ENCODE measurements at places on chromosomes 7 and 10.

DNA sequence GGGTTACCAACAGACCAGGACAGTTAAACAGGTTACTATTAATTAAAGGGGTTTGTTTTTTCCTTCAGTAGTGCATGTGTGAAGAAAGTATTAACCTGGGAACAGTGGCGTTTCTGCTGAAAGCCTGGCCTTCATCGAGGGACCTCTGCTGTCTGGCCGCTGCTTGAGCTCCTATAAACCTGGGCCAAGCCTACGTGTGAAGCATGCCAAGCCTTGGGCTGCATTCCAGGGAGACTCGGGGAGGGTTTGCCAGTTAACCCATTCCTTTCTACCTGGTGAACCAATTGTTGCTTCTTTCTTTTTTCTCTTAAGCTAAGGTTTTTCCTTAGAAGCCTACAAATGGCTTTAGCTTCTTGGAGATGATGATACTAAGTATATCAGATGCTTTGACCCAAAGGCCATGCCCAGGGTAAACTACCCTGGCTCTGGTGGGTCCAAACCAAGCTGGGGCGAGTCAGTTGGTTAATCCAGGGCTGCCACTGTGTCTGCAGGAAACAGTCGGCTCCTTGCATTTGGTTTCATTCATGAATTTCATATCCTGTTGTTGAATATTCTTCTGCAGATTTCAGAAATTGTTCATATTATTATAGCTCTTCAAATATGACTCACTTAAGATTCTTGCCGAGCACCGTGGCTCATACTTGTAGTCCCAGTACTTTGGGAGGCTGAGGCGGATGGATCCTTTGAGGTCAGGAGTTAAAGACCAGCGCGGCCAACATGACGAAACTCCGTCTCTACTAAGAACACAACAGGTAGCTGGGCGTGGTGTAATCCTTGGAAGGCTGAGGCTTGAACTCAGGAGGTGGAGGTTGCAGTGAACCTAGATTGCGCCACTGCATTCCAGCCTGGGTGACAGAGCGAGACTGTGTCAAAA lies 23.8 kb downstream of the PFKP start:
- peak; percentile 55 for DNase-seq

DNA sequence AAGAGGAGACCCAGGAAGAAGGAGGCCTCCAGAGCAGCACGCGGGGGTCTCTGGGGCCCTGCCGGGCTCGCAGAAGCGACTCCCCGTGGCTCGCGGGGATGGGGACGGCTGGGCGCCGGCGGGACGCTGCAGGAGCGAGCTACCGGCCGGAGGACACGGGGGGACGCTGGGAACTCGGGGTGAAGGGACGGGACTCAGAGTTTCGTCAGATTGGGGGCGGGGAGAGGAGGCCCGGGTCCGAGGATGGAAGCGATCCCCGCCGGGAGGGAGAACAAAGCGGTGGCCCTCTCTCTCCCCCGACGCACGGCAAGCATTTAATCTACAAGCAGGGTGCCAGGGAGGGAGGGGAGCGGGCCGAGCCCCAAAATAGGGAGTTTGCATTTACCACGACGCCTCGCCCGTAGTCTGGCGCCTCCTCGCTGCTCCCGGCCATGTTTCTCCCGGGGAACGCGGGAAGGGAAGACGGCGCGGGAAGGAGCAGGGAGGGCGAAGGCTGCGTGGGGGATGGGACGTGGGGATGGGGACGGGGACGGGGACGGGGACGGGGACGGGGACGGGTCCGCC lies at the start of gene PRTFDC1:
Gene PRTFDC1 (minus strand): TSS at position 464 of the 564 bp plus-strand sequence. CDS start 31 bp downstream, at position 433.
- no peak for DNase-seq

DNA sequence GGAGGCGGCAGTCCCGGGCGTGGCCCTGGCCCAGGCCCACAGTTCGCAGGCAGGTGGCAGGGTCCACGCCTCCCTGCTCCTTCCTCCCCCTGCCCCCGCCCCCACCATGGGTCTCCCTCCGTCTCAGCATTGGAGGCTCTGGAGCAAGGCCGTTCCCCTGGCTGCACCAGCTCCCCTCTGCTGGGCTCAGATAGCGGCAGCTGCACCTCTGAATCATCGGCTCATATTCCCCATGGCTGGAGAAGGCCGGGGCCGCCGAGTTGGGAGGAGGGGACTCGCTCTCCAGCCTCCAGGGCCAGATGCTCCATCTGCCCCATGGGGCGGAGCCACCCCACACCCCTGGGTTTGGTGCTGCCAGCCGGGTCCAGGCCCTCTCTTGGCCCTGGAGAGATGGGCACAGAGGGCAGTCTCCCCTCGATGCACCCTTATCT lies 145.0 kb downstream of the ELFN1 start:
- DNase-seq = no peak

DNA sequence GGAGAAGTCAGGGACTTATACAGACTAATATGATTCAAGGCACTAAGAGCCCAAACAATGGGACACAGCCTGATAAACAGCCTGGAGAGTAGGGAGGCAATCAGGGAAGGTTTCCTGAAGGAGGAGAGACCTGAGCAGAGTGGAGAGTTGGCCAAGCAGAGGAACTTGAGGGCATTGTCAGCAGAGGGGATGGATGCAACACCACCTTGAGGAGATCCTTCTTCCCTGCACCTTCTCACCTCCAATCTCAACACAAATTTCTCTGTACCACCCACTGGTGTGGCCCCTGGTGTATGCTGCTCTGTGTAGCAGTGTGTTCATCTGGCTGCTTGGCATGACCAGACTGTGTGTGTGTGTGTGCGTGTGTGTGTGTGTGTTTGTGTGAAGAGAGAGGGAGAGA lies 146.2 kb downstream of the WDR11 start:
- no peak for DNase-seq

DNA sequence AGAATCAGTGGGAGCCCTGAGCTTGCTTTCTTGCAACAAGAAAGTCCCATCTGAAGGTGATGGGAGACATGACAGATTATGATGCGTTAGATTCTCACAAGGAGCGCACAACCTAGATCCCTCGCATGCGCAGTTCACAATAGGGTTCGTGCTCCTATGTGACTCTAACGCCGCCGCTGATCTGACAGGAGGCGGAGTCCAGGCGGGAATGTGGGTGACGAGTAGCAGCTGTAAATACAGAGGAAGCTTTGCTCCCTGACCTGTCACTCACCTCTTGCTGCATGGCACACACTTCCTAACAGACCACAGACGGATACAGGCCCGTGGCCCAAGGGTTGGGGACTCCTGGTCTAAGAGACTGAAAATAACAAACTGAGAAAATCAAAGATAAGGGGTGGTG lies 1163.4 kb upstream of the AUTS2 start:
- no peak for DNase-seq

- DNase-seq = no peak
Measured at GRCh38 chr7:74454021-74454924, 567 bp downstream of the GTF2IRD1 start.

DNA sequence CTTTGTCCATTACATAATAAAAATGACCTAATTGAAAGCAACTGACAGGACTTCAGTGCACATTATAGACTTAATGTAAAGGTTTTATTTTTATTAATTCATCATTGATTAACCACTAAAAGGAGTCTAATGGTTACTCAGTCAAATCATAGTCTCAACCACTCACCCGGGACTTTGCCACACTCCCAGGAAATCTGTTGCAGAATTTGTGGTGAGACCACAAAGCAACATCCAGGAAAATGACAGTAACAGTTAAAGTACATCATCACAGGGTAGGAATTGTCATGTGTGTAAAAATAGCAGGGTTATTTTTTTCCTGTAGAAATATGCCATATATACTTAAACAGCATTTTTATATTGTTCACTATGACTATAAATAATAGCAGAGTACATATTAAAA lies 6.3 kb upstream of the HGF start:
- DNase-seq = no peak

DNA sequence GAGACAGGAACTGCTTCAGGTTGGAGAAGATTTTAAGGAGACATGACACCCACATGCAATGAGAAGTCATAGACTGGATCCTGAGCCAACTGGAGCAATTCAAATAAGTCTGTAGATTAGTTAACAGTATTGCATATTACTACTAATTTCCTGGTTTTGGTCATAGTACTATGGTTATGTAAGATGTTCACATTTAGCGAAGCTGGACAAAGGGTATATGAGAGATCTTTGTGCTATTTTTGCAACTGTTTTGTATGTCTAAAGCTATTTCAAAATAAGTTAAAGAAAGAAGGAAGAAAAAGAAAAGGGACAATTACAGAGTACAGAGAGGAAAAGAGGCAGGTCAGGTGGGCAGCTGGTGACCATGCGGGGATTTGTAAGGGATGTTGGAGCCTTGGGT lies 116.5 kb upstream of the SVIL start:
- no peak for DNase-seq

DNA sequence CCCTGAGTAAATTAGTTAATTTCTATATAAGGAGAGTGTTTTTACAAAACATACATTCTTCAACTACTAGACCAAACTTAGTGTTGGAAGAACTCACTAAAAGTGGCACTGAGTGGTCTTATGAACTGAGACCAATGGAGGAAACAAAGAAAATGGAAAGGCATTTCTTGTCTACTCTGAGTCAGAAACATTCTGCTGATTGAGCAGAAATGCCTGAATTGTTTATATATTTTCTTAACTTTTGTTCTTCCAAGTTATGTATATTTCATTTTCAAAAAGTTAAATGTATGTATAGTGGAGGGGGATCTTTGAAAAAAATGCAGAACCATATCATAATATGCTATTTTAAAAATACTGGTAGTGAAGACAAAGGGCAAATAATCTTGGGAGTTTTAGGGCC lies 320.7 kb downstream of the HGF start:
- DNase-seq = no peak

- DNase-seq = peak; percentile 60
Measured at GRCh38 chr10:18713077-18713476, 53.8 kb downstream of the ARL5B start.

- DNase-seq = no peak
Measured at GRCh38 chr7:29398011-29398410, 165.6 kb upstream of the PRR15 start.

DNA sequence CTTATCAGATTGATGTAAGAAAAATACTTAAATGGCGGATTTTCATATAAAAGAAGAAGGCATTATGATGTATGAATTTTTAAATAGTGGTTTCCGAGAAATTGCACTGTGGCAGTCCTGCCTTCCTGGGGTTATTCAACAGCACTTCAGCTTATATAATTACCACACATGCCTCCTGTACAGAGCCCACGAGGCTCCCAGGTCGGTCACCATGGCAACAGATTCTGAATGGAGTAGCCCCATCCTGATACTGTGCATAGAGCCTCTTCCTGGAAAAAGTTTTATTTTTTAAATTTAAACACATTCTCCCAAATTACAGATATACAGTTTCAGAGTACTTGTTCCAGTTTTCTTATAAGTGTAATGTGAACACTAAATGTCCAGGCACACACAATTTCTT lies 15.9 kb upstream of the ASB4 start:
- no peak for DNase-seq

DNA sequence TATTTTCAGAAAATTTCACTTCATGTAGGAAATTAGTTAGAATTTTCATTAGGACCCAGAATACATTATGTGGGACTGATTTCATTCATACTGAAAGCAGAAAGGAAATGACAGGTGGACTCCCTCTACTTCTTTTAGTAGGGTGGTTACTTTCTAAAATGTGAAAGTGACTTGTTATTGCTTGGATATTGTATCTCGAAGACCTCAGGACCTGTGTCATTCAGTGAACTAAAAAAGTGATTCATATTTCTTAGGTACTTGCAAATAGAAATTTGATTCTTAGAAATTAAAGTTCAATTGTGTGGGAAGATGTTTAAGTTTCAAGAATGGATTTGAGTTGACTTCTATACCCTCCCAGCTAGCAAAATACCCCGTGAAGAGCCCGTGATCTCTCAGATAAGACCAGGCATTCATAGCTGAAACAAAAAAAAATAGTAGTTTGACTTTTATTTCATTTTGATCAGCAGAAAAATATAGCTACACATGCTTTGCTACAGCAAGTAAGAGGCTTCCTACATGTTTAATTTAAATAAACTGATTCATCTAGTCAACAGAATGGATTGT lies 1037.1 kb downstream of the GATA3 start:
- no peak for DNase-seq

GRCh38 chr10:78754269-78755062 lies 314.3 kb upstream of the ZMIZ1 start:
- DNase-seq = peak; percentile 54

- DNase-seq = no peak
Measured at GRCh38 chr10:32938554-32939061, 19.4 kb downstream of the ITGB1 start.

- DNase-seq = no peak
Measured at GRCh38 chr7:29265208-29265923, 70.8 kb downstream of the CHN2 start.

DNA sequence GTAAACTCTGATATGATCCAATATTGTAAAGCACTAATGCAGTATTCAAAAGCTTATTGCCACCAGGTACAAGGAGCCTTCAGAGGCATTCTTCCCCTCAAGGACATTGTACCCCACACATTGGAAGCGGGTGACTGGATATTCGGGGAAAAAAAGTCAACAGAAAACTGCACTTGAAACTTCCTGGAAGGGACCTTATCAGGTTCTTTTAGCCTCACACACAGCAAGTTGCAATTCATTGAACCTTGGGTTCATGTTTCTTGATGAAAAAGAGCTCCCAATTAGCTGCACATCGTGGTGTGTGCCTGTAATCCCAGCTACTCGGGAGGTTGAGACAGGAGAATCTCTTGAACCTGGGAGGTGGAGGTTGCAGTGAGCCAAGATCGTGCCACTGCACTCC lies 16.4 kb upstream of the MICU1 start:
- no peak for DNase-seq

DNA sequence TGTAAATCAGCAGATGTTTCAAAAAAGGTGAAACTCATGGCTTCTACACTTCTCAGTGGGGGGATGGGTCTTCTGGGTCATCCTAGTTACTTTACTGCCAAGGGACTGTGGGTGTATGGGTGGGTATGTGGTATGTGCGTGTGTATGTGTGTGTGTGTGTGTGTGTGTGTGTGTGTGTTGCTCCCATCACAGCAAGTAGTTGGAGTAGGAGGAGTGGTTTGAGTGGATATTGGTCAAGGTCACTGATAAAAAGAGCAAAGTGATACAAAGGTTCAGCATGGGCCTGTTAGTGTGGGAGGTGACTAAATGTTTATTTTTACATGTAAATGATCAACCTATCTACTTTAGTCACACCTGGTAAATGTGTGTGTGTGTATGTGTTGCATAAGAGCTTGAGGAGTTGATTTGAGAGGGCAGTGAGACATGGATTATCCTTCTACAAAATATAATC lies 11.8 kb upstream of the COBL start:
- DNase-seq = no peak

GRCh38 chr7:15376600-15376999 lies 185.2 kb downstream of the AGMO start:
- no peak for DNase-seq

- DNase-seq = no peak
Measured at GRCh38 chr7:54810401-54810800, 51.4 kb upstream of the SEC61G start.

- DNase-seq = no peak
Measured at GRCh38 chr7:37674531-37674930, 9.0 kb upstream of the GPR141 start.

DNA sequence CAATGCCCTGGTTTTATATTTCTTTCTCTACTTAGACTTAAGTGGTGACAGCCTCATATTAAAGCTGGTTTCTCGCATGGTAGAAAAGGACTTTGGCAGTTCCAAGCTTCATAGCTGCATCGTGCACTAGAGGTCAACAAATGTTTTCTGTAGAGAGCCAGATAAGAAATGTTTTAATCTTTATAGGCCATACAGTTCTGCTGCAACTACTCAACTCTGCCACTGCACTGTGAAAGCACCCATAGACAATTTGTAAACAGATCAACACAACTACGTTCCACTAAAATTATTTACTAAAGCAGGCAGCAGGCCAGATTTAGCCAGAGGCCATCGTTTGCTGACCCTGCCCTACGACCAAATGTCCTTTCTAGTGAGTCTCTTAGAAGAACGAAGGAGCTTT lies 36.7 kb downstream of the CSGALNACT2 start:
- no peak for DNase-seq

All from AG04450 (cell line).